IMR-90 (cell line): ENCODE measurements at places on chromosomes 12 and 14.

- DNase-seq = no peak
These were observed 805.4 kb downstream of the VRK1 start for GRCh38 chr14:97602438-97603117.

DNA sequence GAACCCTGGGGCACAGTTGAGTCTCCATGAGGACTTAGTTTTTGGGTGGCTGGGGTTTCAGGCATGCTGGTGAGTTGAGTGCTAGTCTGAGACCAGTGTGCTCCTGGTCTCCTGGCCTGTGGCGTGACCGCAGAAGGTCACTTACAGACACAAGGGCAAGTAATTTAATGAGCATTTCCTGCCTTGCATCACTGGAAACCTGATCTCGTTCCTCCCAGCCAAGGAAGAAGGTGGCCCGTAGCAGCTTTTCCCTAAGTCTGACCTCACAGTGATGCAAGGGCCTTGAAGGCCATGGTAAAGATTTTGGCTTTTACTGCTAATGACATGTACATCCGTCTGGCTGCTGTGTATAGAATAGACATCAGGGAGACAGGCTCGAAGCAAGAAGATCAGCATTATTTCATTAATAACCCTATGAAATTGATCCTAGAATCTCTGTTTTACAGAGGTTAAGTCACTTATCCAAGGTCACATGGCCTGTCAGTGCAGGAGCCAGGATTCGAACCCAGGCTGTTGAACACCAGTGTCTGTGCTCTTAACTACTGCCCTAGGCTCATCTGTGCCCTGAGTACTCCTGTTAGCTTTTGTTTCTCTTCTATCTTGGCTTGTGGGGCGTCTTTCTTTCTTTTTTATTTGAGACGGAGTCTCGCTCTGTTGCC is 4.6 kb downstream of the TMEM120B start:
- DNase-seq = peak; percentile 97

GRCh38 chr14:55914771-55915170 is 203.4 kb upstream of the PELI2 start:
- peak; percentile 4 for DNase-seq

GRCh38 chr12:82671673-82672195 is 15.0 kb upstream of the TMTC2 start:
- DNase-seq = no peak

- no peak for DNase-seq
These were observed 29.2 kb downstream of the NT5DC3 start for GRCh38 chr12:103811791-103812190.

DNA sequence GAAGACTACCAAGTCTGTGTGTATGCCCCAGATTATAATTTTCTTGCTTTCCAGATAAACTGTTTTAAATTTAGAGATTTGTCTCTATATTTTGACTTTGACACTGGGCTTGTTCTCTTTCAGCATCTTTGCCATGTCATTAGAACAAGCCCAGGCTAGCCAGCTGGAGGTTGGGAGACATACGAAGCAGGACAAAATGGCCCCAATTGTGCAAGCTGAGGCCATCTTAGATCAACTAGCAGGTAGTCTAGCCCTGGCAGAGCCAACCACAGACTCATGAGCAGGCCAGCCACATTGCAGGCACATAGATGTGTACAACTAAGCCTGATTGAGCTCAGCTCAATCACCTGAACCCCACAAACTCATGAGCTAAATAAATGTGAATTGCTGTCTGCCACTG is 321.4 kb downstream of the ATP23 start:
- no peak for DNase-seq

DNA sequence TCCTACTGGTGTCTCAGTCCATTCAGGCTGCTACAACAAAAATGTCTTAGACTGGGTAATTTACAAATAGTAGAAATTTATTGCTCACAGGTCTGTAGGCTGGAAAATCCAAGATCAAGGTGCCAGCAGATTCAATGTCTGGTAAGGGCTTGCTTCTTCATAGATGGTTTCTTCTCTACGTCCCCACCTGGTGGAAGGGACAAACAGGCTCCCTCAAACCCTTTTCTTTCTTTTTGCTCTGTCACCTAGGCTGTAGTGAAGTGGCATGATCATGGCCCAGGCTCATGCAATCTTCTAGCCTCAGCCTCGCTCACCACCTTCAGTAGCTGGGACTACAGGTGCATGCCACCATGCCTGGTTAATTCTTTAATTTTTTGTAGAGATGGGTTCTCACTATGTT is 106.8 kb upstream of the RPH3A start:
- DNase-seq = no peak

DNA sequence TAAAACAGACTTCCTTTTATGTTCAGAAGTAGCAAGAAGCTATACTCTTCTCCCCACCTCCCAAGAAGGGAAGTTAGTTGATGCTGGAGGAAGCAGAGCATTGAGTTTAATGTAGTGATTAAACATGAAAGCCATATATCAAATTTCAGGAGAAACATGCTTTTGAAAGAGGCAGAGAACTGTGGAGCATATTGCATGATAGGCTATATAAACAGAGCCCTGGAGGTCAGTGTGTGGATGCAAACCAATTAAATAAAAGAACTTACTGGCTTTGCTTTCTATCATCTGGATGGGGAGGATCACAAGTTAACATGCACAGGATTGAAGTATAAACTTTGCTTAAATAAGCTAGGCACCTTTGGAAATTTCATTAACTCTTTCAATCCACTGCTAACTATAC is 94.1 kb downstream of the MSRB3 start:
- peak; percentile 68 for DNase-seq

DNA sequence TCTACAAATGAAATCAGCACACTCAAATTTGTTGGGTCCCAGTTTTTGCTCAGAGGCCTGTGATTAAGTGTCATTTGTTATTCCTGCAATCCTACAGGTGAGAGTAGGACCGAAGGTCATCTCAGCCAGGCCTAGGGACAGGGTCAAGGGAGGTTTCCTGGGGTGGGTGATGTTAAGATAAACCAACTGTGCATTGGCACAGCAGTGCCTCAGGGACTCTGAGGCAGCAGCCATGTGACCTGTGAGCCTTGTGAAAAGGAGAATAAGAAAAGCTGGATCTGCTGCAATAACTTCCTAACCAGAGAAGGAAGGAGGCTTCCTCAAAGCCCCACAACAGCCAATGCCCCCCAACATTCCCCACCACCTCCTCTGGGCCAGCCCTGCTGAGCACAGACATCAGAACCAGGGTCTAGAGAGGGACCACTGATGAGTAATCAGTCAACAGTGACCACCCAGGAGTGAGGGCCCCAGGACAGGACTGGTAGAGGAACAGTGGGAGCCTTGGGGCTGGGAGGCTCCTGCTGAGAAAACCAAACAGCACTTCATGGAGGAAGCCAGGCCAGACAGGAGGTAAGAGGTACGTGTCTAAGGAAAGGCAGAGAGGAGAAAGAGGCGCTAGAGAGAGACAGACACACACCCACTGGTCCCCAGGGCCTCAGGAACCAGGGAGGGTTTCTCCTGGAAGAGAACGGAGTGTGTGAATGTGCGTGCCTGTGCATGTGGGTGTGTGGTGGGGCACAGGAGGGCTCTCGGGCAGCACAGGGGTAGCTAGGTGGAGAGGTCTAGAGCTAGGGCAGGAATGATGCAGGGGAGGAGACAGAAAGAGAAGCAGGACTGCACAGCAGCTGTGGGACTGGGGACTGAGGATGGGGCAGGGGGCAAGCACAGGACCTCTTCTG is 82.4 kb downstream of the ITPK1 start:
- DNase-seq = no peak

- peak; percentile 30 for DNase-seq
These were observed 7.5 kb downstream of the FOXG1 start for GRCh38 chr14:28773861-28774691.

GRCh38 chr12:92582893-92583292 is 119.9 kb upstream of the PLEKHG7 start:
- no peak for DNase-seq

- DNase-seq = peak; percentile 67
These were observed 27.7 kb upstream of the RNU6-8 start for GRCh38 chr14:32230695-32231280.

- DNase-seq = no peak
These were observed 84.9 kb downstream of the CACNA1C start for GRCh38 chr12:2137711-2138110.
